ENCODE measurements at places on chromosomes 16 and 17.

DNA sequence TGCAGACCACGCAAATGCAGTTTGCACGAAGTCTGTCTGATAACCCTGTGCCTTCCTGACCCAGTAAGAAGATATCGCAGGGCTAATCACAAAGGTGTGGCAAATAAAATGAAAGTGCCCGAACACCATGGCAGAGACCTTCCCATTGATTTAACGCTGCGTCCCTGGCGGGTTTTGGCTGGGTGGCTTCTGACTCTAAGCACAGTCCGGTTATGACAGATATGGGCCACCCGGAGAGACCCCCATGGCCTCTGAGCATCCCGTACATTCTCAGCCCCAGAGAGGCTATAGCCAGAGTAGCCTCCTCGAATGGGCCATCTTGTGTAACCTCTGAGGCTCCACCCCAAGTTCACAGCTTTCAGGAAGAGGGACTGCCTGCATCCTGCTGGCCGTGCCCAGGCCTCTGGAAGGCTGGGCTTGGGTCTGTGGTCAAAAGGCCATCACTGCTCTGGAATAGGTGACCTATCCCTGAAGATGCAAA is 5.5 kb downstream of the FOXC2 start:
- DNase-seq: no peak

- no peak for DNase-seq
Observed at GRCh38 chr17:30226878-30227277, 8.6 kb downstream of the SLC6A4 start.

GRCh38 chr17:77572065-77572601 is 386.4 kb upstream of the TNRC6C start:
- no peak for DNase-seq

- no peak for DNase-seq
Observed at GRCh38 chr16:5228369-5228768, 130.8 kb upstream of the EEF2KMT start.

GRCh38 chr17:50275279-50275678 is 1.0 kb downstream of the TMEM92 start:
- DNase-seq: no peak

DNA sequence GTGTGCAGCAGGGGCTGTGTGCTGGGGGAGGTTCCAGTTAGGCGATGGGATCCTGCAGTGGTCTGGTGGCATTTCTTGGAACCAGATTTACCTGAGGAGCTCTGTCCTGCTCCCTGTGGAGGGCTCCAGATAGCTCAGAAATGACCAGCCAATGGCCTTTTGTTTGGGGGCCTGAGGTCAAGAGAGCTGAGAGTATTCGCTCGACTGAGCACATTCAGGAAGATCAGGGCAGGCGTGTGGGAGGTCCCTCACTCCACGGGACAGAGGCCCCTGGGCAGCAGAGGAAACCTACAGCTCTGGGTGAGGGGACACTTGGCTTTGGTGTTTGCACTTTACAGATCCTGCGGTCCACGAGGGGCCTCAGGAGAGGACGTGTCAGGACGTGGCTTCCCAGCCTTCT is 18.2 kb downstream of the DEF8 start:
- no peak for DNase-seq

- no peak for DNase-seq
Observed at GRCh38 chr17:81723651-81724209, 11.6 kb downstream of the SLC25A10 start.
